ENCODE measurements at places on chromosomes 16 and 17. TPM values are rescaled to one million over a fixed set of nuclear protein-coding genes. Genes with fewer than 3 reads are reported as not detected.
A peak's percentile ranks its signal among the peaks of the same experiment; 100 is the strongest.

DNA sequence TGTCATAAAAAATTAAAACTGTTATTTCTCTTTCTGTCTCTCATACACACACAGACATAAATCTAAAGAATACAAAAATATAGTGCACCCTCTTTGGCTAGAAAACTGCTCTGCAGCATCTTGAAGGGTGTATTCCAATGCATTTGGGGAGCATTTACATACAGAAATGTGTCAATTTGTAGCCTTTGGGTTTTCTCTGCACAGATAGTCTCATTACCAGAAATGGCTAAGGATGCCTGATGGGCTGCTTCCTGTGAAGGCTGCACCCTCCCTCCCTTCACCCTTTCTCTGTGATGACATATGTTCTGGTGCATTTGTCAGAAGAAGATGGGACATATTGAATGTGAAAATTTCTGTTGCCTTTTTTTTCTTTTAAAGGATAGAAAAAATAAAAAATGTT lies 1239.3 kb downstream of the CDH11 start:
- H3K4me1 ChIP-seq: no peaks in the 10 kb centered on the region
- H3K4me3 ChIP-seq: no peak overlapping the region
- no peak for DNase-seq
- no peak overlapping the region for H3K27ac ChIP-seq
- H3K36me3 ChIP-seq: no peaks in the 10 kb centered on the region
- no peaks in the 10 kb centered on the region for H3K27me3 ChIP-seq

CD300LB gene
- not detected for total RNA-seq

- H3K36me3 ChIP-seq: peaks cover 49% of the 10 kb centered on the region
- no peak overlapping the region for H3K4me3 ChIP-seq
- H3K27ac ChIP-seq: peak overlapping the region; percentile 21
- H3K27me3 ChIP-seq: no peaks in the 10 kb centered on the region
- H3K4me1 ChIP-seq: peaks cover 38% of the 10 kb centered on the region
Observed at GRCh38 chr16:11170696-11171447, 85.1 kb downstream of the SOCS1 start.

KCNH6 gene
- total RNA-seq: not detected

ICAM2 gene
- total RNA-seq: 59.0 TPM

- H3K27me3 ChIP-seq: no peaks in the 10 kb centered on the region
- H3K27ac ChIP-seq: peak overlapping the region; percentile 0
- peaks cover 10% of the 10 kb centered on the region for H3K4me1 ChIP-seq
- H3K4me3 ChIP-seq: peak overlapping the region; percentile 0
Observed at GRCh38 chr16:2927010-2927646, 15.4 kb downstream of the FLYWCH1 start.

- no peaks in the 10 kb centered on the region for H3K4me1 ChIP-seq
- H3K36me3 ChIP-seq: peaks cover 5% of the 10 kb centered on the region
- no peaks in the 10 kb centered on the region for H3K27me3 ChIP-seq
- H3K4me3 ChIP-seq: no peak overlapping the region
- H3K27ac ChIP-seq: no peak overlapping the region
Observed at GRCh38 chr17:13952009-13952750, 117.1 kb upstream of the COX10 start.

DNA sequence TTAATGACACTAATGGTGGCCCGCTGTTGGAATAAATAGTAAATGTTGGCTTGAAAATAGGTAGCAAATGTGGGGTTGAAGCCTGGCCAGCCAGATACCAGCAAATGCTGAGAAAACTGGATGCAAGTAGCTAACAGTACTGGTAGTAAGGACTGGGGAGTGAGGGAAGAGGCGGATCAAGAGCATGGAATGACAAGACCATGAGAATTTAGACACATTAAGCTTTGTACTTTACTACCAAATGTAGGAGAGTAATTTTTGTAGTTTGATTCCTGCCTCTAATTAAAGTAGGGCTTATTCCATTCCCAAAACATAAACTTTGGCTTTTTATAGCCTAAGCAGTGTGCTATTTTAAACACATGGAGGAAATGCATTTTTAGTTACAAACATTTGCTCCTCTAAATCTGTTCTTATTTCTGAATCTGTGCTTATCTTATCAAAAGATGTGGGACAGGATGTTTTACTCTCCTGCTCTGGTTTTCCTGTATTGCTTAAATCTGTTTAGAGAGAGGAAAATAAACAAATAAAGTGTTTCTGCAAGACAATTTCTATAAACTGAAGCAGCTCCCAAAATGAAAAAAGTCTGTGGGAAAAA lies 44.1 kb downstream of the CFDP1 start:
- no peak overlapping the region for H3K4me3 ChIP-seq
- peaks cover 10% of the 10 kb centered on the region for H3K36me3 ChIP-seq
- H3K4me1 ChIP-seq: no peaks in the 10 kb centered on the region
- DNase-seq: no peak
- no peak overlapping the region for H3K27ac ChIP-seq
- H3K27me3 ChIP-seq: peaks cover 3% of the 10 kb centered on the region

GRCh38 chr17:77190576-77190975 lies 49.8 kb downstream of the SEC14L1 start:
- H3K4me3 ChIP-seq: no peak overlapping the region
- no peak for DNase-seq
- H3K36me3 ChIP-seq: peaks cover 42% of the 10 kb centered on the region
- peak overlapping the region; percentile 76 for H3K27ac ChIP-seq

HLF gene
- 0.67 TPM for total RNA-seq

CLDN9 gene
- total RNA-seq: not detected

DNA sequence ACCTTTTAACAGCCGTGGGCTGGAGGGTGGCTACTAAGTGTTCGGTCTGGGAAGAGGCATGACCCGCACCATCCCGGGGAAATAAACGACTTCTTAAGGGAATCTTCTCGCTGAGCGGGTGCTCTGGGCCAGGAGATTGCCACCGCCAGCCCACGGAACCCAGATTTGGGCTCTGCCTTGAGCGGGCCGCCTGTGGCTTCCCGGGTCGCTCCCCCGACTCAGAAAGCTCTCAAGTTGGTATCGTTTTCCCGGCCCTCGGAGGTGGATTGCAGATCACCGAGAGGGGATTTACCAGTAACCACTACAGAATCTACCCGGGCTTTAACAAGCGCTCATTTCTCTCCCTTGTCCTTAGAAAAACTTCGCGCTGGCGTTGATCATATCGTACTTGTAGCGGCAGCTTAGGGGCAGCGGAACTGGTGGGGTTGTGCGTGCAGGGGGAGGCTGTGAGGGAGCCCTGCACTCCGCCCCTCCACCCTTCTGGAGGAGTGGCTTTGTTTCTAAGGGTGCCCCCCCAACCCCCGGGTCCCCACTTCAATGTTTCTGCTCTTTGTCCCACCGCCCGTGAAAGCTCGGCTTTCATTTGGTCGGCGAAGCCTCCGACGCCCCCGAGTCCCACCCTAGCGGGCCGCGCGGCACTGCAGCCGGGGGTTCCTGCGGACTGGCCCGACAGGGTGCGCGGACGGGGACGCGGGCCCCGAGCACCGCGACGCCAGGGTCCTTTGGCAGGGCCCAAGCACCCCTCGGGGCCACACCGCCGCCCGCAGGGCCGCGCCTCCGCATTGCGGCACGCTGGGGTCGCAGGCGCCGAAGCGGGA lies 3.6 kb upstream of the CBX4 start:
- H3K4me3 ChIP-seq: peak overlapping the region; percentile 40
- peak overlapping the region; percentile 38 for H3K27ac ChIP-seq
- H3K4me1 ChIP-seq: peaks cover 11% of the 10 kb centered on the region
- H3K36me3 ChIP-seq: peaks cover 5% of the 10 kb centered on the region

- H3K4me3 ChIP-seq: peak overlapping the region; percentile 53
- DNase-seq: no peak
- peaks cover 4% of the 10 kb centered on the region for H3K27me3 ChIP-seq
- H3K27ac ChIP-seq: peak overlapping the region; percentile 93
- H3K36me3 ChIP-seq: no peaks in the 10 kb centered on the region
Observed at GRCh38 chr17:8744086-8744785, 400 bp downstream of the CCDC42 start.

DNA sequence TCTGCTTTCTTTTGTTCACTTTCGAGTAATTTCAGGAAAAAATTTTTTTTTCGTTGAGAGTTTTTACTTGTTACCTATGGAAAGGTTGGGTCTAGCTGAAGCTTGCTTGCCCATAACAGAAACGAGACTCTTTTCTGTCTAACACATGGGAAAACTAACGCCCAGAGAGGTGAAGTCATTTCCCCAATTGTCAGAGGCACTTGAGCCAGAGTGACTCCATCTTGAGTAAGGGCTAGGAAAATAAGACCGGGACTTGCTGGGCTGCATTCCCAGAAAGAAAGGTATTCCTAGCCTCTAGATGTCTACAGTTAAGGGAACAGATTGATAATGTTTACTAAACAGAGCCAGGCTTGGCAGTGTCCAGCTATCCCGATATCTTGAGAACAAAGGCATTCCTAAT lies 26.8 kb downstream of the PRKCB start:
- H3K4me1 ChIP-seq: peaks cover 64% of the 10 kb centered on the region
- H3K27me3 ChIP-seq: no peaks in the 10 kb centered on the region
- H3K36me3 ChIP-seq: peaks cover 22% of the 10 kb centered on the region
- no peak overlapping the region for H3K27ac ChIP-seq
- peak overlapping the region; percentile 14 for H3K4me3 ChIP-seq

IL32 gene
- 2,319 TPM for total RNA-seq

- no peak overlapping the region for H3K4me3 ChIP-seq
- DNase-seq: no peak
- H3K27ac ChIP-seq: no peak overlapping the region
- H3K27me3 ChIP-seq: peaks cover 7% of the 10 kb centered on the region
- H3K36me3 ChIP-seq: no peaks in the 10 kb centered on the region
- peaks cover 11% of the 10 kb centered on the region for H3K4me1 ChIP-seq
Observed at GRCh38 chr17:55281649-55282378, 17.1 kb downstream of the HLF start.

KRTAP4-6 gene
- total RNA-seq: not detected

DNA sequence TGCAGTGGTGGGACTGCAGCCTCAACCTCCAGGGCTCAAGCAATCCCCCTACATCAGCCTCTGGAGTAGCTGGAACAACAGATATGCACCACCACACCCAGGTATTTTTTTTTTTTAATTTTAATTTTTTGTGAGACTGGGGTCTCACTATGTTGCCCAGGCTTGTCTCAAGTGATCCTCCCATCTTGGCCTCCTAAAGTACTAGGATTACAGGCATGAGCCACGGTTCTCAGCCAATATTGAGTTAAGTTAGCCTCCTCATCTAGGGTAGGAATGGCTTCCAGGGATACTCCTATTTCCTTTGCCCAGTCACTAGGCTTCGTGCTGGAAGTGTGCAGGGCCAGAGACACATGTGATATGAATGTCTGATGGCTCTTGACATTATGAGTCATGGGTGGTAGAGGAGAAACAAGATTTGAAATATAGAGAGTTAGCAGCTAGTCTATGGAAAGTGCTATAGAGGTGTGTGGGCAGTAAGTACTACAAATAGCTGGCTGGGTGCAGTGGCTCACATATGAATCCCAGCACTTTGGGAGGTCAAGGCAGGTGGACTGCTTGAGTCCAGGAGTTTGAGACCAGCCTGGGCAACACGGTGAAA lies 8.0 kb upstream of the HES7 start:
- H3K27me3 ChIP-seq: peaks cover 18% of the 10 kb centered on the region
- peaks cover 8% of the 10 kb centered on the region for H3K4me1 ChIP-seq
- no peak overlapping the region for H3K4me3 ChIP-seq

GRCh38 chr16:3007957-3008689 lies 4.6 kb upstream of the CLDN9 start:
- no peak for DNase-seq
- no peaks in the 10 kb centered on the region for H3K36me3 ChIP-seq
- peaks cover 50% of the 10 kb centered on the region for H3K27me3 ChIP-seq
- H3K4me1 ChIP-seq: peaks cover 21% of the 10 kb centered on the region
- H3K27ac ChIP-seq: peak overlapping the region; percentile 21
- peak overlapping the region; percentile 43 for H3K4me3 ChIP-seq

MRPS7 gene
- total RNA-seq: 34.0 TPM

- H3K4me3 ChIP-seq: peak overlapping the region; percentile 89
- H3K27ac ChIP-seq: peak overlapping the region; percentile 76
- peaks cover under 1% of the 10 kb centered on the region for H3K27me3 ChIP-seq
- no peak for DNase-seq
- peaks cover 50% of the 10 kb centered on the region for H3K4me1 ChIP-seq
Observed at GRCh38 chr17:29291163-29291752, 2.7 kb downstream of the NUFIP2 start.

TMEM238L gene
- not detected for total RNA-seq

GRCh38 chr17:68356949-68357455 lies 65.7 kb downstream of the ARSG start:
- H3K4me1 ChIP-seq: peaks cover 48% of the 10 kb centered on the region
- H3K36me3 ChIP-seq: peaks cover 13% of the 10 kb centered on the region
- H3K27me3 ChIP-seq: no peaks in the 10 kb centered on the region

- no peak overlapping the region for H3K4me3 ChIP-seq
- no peak overlapping the region for H3K27ac ChIP-seq
- peaks cover 8% of the 10 kb centered on the region for H3K36me3 ChIP-seq
- no peaks in the 10 kb centered on the region for H3K27me3 ChIP-seq
- H3K4me1 ChIP-seq: peaks cover 14% of the 10 kb centered on the region
Observed at GRCh38 chr16:19716183-19716582, 1.8 kb downstream of the KNOP1 start.

- peaks cover 21% of the 10 kb centered on the region for H3K27me3 ChIP-seq
- peaks cover 2% of the 10 kb centered on the region for H3K36me3 ChIP-seq
- DNase-seq: no peak
- H3K4me1 ChIP-seq: peaks cover 17% of the 10 kb centered on the region
Observed at GRCh38 chr17:83143817-83144231, 64.4 kb downstream of the METRNL start.

GRB7 gene
- total RNA-seq: 0.61 TPM

UNC13D gene
- total RNA-seq: 222 TPM

DNA sequence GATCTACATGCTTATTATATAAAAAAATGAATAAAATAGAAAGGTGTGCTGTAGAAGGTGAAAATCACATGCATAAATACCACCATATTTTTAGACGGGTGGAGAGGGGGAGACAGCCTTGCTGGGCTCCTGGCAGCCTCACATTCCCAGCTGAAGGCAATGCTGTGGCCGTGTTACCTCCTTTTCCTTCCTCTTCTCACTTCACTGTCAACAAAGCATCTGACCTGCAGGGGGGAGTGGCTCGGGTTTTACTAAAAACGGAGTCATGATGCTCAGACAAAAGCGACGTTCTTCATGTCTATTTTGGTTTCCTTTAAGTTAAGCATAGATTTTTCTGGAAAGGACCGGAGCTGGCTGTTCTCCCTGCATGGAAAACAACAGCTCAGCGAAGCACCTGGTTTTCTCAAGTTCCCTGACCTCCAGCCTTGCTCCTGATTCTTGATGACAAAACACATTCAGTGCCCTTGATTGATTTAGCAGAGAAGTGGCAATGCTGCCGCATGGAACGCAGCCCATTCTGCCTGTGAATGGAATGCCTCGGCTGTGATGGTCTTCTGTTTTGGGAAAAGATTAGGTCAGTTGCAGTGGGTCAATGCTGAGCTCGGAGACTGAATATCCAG lies 5.5 kb upstream of the RPTOR start:
- H3K4me1 ChIP-seq: peaks cover 6% of the 10 kb centered on the region
- peak overlapping the region; percentile 43 for H3K4me3 ChIP-seq
- H3K36me3 ChIP-seq: no peaks in the 10 kb centered on the region
